ENCODE measurements at places on chromosomes 13 and 19.
A peak's percentile ranks its signal among the peaks of the same experiment; 100 is the strongest.

GRCh38 chr13:42453091-42453645, 120.8 kb upstream of the TNFSF11 start:
- H3K36me3 ChIP-seq = no peaks in the 10 kb centered on the region
- H3K4me3 ChIP-seq = no peak overlapping the region

GRCh38 chr19:15091918-15092753, 10.1 kb downstream of the OR1I1 start:
- H3K36me3 ChIP-seq = no peaks in the 10 kb centered on the region
- H3K4me3 ChIP-seq = no peak overlapping the region
- H3K27me3 ChIP-seq = peaks cover 21% of the 10 kb centered on the region
- no peak overlapping the region for H3K27ac ChIP-seq
- no peaks in the 10 kb centered on the region for H3K4me1 ChIP-seq

DNA sequence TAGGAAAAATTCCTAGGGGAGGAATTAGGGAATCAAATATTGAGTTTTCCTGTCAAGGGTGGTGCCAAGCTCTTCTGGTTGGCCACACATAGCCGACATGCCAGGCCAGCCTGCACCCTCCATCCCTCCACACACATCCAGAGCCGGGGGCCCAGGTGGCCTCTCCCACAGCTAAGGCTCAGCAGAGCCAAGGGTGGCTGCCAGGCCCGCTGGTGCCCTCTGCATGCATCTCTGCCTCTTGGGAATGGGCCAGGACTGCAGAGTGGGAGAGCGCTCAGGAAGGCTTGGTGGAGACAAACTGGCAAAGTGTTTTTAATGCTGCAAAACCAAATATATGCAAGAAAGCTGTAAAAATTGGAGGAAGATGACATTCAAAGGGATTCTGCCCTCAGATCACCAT, 42.7 kb upstream of the GAS6 start:
- H3K4me3 ChIP-seq = no peak overlapping the region
- H3K27ac ChIP-seq = no peak overlapping the region
- no peaks in the 10 kb centered on the region for H3K36me3 ChIP-seq
- no peak for DNase-seq
- peaks cover 19% of the 10 kb centered on the region for H3K4me1 ChIP-seq

DNA sequence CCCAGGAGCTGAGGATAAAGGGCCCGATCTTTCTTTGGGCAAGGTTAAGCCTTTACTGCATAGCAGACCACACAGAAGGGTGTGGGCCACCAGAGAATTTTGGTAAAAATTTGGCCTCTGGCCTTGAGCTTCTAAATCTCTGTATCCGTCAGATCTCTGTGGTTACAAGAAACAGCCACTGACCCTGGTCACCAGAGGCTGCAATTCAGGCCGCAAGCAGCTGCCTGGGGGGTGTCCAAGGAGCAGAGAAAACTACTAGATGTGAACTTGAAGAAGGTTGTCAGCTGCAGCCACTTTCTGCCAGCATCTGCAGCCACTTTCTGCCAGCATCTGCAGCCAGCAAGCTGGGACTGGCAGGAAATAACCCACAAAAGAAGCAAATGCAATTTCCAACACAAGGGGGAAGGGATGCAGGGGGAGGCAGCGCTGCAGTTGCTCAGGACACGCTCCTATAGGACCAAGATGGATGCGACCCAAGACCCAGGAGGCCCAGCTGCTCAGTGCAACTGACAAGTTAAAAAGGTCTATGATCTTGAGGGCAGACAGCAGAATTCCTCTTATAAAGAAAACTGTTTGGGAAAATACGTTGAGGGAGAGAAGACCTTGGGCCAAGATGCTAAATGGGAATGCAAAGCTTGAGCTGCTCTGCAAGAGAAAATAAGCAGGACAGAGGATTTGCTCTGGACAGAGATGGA, 8.4 kb upstream of the CEACAM19 start:
- H3K4me3 ChIP-seq = no peak overlapping the region
- H3K27ac ChIP-seq = peak overlapping the region; percentile 1
- peaks cover 26% of the 10 kb centered on the region for H3K36me3 ChIP-seq

- peaks cover 39% of the 10 kb centered on the region for H3K4me1 ChIP-seq
- H3K4me3 ChIP-seq = no peak overlapping the region
- DNase-seq = no peak
- H3K27me3 ChIP-seq = peaks cover 4% of the 10 kb centered on the region
- H3K36me3 ChIP-seq = no peaks in the 10 kb centered on the region
Observed at GRCh38 chr13:59442944-59443486, 720.7 kb downstream of the DIAPH3 start.

- H3K27ac ChIP-seq = no peak overlapping the region
- H3K4me3 ChIP-seq = no peak overlapping the region
- H3K36me3 ChIP-seq = no peaks in the 10 kb centered on the region
- H3K4me1 ChIP-seq = peaks cover 11% of the 10 kb centered on the region
Observed at GRCh38 chr13:66513728-66514127, 716.4 kb downstream of the PCDH9 start.

DNA sequence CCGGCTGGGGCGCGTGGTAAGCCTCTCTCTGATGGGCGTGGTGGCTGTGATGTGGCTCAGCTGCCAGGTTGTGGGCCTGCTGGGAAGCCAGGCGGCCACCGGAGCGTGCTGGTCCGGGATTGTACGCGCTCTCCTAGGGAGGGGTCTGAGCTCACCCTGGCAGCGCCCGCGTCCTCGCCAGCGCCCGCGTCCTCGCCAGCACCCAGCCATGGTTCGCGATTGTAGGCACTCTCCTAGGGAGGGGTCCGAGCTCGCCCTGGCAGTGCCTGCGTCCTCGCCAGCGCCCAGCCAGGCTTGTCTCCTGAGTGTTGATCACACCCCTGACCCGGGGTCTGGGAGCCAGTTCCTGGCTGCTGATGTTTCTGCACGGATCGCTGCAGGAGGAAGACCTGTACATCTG, 13.8 kb downstream of the ADAT3 start:
- H3K36me3 ChIP-seq = peaks cover 38% of the 10 kb centered on the region
- H3K27ac ChIP-seq = no peak overlapping the region
- DNase-seq = no peak
- no peaks in the 10 kb centered on the region for H3K27me3 ChIP-seq
- H3K4me3 ChIP-seq = no peak overlapping the region
- H3K4me1 ChIP-seq = no peaks in the 10 kb centered on the region

GRCh38 chr13:40255551-40255950, 410.9 kb downstream of the FOXO1 start:
- peaks cover 4% of the 10 kb centered on the region for H3K27me3 ChIP-seq
- no peak overlapping the region for H3K4me3 ChIP-seq
- no peak for DNase-seq
- no peaks in the 10 kb centered on the region for H3K36me3 ChIP-seq

GRCh38 chr13:29105779-29106178, 285.6 kb downstream of the MTUS2 start:
- H3K36me3 ChIP-seq = no peaks in the 10 kb centered on the region
- H3K4me3 ChIP-seq = no peak overlapping the region
- H3K27me3 ChIP-seq = no peaks in the 10 kb centered on the region
- DNase-seq = no peak
- no peak overlapping the region for H3K27ac ChIP-seq

DNA sequence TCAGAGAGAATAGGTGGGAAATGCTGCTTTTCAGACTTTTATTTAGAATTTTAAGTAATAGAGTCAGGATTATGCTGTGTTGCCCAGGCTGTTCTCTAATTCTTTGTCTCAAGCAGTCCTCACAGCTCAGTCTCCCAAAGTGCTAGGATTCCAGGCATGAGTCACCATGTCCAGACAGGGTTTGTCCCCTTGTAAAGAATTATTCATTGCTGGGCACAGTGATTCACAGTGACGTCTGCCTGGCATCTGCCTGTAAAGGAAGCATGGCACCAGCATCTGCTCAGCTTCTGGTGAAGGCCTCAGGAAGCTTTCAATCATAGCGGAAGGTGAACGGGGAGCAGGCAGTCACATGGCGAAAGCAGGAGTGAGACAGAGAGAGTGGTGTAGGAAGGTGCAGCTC, 17.7 kb downstream of the ZNF763 start:
- no peaks in the 10 kb centered on the region for H3K27me3 ChIP-seq
- no peak for DNase-seq
- no peak overlapping the region for H3K4me3 ChIP-seq
- no peaks in the 10 kb centered on the region for H3K4me1 ChIP-seq
- no peak overlapping the region for H3K27ac ChIP-seq
- peaks cover 35% of the 10 kb centered on the region for H3K36me3 ChIP-seq

DNA sequence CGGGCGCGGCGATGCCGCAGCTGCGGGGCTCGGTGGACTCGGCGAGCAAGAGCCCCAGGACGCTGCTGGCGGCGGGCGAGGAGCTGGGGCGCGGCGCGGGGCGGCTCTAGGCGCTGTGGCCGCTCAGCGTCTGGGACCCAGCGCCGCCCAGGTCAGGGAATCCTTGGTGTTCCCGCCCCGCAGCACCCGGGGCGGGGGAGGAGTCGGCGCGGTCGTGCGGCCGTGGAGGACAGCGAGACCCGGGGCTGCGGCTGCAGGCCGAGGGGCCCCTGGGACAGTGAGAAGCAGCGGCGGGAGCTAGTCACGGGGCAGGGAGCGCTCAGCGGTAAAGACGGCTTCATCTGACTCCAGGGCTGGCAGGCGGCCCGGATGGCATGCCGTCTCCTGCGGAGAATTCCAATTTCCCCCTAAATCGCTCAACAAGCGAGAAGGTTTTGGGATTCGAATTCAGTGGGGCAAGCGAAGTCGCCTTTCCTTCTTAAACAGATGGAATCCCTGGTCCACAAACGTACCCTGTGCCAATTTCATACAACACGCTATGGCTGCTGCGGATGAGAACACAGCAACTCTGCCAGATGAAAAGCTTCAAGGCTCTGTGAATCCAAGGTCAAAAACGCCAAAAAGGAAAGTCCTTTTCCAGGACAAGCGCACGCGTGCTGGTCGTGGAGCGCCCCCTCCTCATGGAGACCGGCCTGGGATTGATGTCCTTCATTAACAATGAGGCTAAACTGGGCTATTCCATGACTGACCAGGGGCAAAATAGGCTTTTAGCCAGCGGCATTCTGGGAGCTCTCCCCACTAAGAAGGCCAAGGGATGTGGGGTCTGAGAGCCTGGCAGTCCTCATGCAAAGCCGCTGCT, 4.2 kb upstream of the ZSCAN4 start:
- peak overlapping the region; percentile 88 for H3K4me3 ChIP-seq
- no peaks in the 10 kb centered on the region for H3K36me3 ChIP-seq
- H3K27ac ChIP-seq = no peak overlapping the region
- peaks cover 58% of the 10 kb centered on the region for H3K27me3 ChIP-seq
- peaks cover 9% of the 10 kb centered on the region for H3K4me1 ChIP-seq

DNA sequence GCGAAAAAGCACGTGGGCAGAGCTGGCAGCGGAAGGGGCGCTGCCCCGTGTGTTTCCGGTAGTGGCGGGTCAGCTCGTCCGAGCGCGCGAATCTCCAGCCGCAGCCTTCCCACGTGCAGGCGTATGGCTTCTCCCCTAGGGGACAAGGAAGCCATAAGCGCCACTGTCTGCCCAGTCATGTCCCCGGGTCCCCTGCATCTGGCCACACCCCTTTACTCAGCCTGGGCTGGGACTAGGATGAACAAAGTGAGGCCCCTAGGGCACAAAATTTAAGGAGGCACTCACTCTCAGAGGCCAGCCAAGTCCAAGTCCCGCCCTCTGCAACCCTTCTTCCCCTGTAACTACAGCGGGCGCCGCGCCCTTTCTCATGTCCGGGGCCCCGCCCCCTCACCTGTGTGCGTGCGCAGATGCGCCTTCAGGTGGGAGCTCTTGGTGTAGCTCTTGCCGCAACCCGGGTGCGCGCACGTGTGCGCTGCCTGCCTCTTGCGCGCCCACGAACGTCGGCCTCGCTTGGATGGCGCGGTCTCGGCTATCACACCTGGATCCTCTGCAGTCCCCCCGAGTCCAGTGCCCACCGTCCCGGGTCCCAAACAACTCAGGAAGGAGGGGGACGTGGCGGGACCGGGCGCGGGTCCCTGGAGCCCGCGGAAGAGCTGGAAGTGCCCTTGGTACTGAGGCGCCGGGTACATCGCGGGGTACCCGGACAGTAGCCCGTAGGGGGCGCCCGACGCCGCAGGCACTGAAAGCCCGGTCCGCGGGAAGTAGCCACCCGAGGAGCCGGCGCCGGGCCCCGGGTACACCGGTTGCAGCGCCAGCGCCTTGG, 1.9 kb downstream of the KLF1 start:
- H3K4me1 ChIP-seq = peaks cover 19% of the 10 kb centered on the region
- DNase-seq = peak; percentile 71
- peaks cover 79% of the 10 kb centered on the region for H3K27me3 ChIP-seq
- H3K27ac ChIP-seq = no peak overlapping the region
- H3K4me3 ChIP-seq = peak overlapping the region; percentile 71

- peak overlapping the region; percentile 73 for H3K27ac ChIP-seq
- DNase-seq = no peak
- no peak overlapping the region for H3K4me3 ChIP-seq
- H3K36me3 ChIP-seq = peaks cover 5% of the 10 kb centered on the region
Observed at GRCh38 chr13:50677687-50678463, 165.6 kb downstream of the DLEU7 start.
